ENCODE measurements at places on chromosomes 16 and 17.

DNA sequence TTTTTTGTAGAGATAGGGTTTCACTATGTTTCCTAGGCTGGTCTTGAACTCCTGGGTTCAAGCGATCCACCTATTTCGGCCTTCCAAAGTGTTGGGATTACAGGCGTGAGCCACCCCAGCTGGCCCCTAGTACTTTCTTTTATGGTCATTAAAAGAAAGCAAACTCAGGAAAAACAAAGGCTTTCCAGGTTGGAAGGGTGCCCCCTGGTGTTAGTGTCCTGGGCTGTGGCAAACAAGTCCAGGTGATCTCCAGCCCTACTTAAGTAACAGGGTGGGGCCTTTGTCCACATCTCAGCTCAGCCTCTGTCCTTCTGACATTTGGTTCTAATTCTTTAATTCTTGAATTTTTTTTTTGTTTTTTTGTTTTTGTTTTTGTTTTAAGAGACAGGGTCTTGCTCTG lies 6.9 kb downstream of the IGFBP4 start:
- DNase-seq = peak; percentile 69

DNA sequence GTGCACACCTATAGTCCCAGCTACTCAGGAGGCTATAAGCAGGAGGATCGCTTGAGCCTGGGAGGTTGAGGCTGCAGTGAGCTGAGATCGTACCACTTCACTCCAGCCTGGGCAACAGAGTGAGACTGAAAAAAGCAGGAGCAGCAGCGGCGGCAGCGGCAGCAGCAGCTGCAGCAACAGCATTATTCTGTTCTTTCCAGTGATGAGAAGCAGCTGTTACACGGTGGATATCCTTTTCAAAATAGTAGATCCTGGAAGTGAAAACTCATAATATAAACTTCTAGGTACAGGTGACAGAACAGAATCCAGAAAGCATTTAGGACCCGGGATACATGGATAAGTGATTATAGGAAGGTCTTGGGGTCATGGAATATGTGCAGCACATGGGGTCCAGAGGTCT lies 17.8 kb upstream of the HNF1B start:
- DNase-seq = no peak

- peak; percentile 90 for DNase-seq
These were observed 43.9 kb downstream of the CHD9 start for GRCh38 chr16:53098526-53099317.

GRCh38 chr17:79010304-79010646 lies 711 bp upstream of the CANT1 start:
- no peak for DNase-seq

GRCh38 chr17:4768298-4768697 lies 3.4 kb upstream of the TM4SF5 start:
- no peak for DNase-seq

- no peak for DNase-seq
These were observed 118.8 kb downstream of the WWOX start for GRCh38 chr16:78218279-78218678.

DNA sequence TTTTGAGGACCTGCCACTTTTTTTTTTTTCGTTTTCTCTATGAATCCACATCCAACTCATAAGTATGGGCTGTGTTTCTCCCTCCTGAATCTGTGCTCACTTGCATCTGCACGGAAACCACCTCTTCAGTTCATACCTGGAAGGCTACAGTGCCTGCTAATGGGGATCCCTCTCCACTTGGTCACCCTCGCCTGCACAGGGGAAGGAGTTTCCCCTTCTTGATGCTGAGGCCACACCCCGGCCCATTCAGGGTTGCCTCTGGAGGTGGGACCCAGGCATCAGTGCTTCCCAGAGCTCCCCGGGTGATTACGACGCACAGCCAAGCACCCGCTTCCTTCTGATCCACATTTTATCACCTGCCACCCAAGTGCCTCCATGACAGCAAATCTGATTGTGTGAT lies 85.9 kb upstream of the TBC1D3K start:
- DNase-seq = no peak

- no peak for DNase-seq
These were observed 41.2 kb downstream of the GTF3C1 start for GRCh38 chr16:27508476-27508875.

GRCh38 chr16:78489072-78489471 lies 389.6 kb downstream of the WWOX start:
- no peak for DNase-seq

DNA sequence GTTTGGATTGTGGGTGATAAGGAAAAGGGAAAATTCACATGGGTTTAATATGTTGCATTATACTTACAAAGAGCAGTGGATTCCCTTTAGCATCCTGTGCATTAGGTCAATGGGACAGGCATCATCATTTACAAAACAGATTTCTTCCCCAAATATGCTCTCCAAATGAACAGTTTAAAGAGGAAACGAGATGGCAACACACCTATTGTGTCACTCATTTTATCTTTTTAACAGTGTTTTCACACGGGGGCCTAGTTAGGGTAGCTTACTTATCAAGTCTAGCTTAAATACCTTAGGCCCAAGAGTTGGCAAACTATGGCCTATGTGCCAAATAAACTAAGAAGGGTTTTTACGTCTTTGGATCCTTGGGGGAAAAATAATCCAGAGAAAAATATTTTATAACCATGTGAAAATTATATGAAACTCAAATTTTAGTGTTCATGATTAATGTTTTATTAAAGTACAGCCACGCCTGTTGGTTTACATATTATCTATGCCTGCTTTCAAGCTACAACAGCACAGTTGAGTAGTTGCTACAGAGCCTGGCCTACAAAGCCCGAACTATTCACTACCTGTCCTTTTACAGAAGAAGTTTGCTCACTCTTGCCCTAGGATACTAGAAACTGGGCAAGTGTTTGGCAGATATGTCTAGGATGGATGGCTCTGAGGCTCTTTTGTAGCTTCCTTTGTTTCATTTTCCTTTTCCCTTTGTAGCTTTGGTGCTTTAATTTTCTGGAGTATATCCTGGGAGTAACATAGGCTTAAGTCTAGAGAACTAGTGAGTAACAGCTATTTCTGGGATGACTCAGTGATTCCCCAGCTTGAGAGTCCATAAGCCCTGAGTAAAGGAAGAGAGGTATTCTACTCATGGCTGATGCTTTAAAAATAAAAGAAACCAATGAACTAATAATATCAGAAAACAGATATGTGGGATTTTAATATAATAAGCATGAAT lies 12.4 kb downstream of the NUP93 start:
- peak; percentile 32 for DNase-seq

DNA sequence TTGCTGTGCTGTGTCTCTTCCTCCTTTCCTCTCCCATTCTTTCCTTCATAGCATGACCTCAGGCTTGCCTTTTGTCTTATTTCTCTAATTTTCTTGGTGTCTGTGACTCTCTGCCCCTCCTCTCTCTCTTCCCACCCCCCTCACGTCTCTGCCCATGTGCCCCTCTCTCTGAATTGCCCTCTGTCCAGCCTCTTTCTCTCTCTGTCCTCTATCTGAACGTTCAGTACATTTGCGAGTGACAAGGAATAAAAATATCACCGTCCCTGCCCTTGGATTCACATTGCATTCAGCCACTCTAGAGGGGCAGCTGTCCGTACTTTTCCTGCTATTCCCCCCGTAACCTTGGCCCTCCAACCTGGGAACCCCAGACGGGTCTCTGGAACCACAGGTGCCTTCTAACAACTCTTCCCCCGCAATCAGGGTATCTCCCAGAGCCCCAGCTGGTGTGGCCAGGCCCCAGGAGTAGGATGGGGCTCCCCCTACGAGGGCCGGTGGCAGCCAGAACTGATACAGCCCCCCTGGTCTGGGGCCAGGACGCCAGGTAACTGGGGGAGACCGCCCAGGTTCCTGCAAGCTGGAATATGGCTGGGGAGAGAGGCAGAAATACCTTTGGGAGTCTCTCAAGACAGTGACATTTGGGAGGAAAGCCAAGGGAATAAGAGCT lies 1.8 kb downstream of the KIF1C start:
- DNase-seq = no peak

DNA sequence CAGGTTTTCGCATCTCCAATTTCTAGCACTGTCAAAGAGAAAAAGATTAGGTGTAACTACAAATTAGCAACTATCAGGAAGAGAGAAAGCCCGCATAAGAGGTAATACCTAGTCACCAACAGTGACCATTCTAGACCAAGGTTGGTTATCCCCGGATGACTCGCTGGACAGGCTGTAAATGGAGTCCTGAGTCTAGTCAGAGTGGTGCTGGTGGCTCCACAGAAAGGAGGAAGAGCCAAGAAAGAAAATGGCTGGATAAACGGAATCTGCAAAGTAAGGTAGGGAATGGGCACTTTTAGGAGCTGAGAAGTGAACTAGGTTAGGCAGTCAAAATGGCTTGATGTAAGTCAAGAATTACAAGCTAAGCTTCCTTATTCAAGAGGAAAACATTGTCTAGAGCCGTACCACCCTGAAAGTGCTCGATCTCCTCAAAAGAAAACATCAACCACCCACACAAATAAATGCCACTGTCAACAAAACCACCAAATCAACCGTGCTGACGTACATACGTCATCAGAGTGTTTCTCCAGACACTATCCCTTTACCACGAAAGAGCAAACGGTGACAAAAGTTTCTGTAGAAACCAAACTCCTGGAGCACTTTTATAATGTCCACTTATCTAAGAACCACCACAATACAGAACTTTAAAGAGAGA lies 2.2 kb downstream of the GSPT1 start:
- no peak for DNase-seq

GRCh38 chr17:71184716-71185115 lies 936.1 kb upstream of the SOX9 start:
- DNase-seq = no peak

DNA sequence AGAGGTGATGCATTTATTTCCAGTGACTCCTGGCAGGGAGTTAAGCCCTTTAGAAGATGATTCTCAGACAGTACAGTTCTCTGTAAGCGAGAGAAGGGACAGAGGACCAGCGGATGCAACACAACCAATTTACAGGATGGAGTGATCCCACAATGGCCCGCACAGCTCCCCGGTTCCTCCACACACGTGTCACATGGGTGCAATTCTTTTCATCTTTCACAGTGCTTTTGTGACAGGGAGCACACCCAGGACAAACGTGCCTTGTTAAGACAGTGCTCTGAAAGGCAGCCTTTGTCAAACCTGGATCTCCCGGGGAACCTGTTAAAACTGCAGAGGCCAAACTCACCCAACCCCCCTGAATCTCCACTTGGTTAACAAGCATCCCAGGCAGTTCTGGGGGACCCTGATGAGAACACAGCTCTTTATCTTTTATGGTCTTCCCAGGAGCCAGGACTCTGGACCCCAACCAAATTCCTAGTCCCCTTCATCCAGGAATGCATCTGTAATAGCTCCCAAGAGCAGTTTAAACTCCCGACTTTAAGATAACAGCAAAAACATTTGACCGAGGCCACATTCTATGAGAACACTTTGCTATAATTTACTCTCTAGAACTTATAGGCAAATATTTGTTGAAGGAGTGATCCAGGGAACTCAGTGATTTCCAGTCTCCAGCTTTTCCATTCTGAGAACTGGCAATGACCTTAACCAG lies 134.9 kb upstream of the CDH5 start:
- DNase-seq = no peak

GRCh38 chr17:57203040-57203439 lies 53.3 kb upstream of the MSI2 start:
- no peak for DNase-seq

- peak; percentile 10 for DNase-seq
These were observed at the start of gene KCNG4 for GRCh38 chr16:84239909-84240308. Gene KCNG4 (minus strand): TSS chr16:84240012. CDS start chr16:84237485, 2,527 bp downstream.

DNA sequence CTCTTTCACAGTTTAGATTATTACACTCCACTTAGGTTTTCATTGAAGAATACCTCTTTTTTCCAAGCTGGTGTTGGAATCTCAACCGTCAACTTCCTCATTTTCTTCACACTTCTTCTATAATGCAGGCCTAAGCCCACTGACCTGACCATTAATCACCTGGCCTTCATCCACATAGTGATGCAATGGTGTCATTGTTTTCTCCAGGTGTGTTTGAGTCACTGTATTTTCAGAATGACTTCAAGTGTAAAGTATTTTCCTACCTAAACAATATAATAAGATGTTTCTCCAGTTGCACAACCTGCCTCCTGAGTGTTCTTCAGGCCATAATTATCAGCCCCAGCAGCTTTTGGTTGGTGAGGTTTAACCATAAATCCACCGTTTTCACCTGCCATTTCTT lies 1675.1 kb downstream of the TP53TG3F start:
- no peak for DNase-seq

GRCh38 chr17:13885550-13885949 lies 183.8 kb upstream of the COX10 start:
- no peak for DNase-seq

DNA sequence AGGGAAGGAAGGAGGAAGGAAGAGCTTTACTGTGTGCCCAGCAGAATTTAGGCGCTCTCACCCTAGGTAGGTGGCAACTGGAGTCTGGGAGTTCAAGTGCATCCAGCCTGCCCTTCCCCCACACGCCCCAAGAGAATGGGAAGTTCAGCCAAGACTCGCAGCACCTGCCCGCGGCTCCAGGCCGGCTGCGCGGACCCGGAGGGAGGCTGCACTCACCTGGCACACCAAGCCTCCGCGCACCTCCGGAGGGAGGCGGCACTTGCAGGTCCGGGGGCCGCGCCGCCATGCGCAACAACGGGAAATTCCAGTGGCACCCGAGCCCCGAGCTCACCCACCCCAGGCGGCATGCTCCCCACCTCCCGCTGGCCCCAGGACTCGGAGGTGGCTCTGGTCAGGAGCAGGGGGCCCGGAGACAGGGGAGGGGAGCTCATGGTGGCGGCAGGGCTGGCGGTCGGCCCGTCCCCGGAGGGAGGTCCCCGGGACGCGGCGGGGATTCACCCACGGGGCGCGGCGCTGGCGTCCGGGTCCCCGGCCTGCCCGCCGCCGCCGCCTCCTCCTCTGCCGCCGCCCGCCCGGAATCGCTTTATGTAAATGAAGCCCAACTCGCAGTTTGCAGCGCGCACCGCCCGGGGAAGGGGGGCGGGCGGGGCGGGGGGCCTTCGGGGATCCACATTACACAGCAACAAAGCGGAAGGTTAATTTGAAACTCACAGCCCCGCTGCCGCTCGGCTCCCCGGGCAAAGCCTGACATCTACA lies at the start of gene ZFHX3:
Gene ZFHX3, minus strand, starts transcription at position 593 of the 756 bp plus-strand sequence. CDS start 87,983 bp downstream, outside the sequence.
- DNase-seq = peak; percentile 78

DNA sequence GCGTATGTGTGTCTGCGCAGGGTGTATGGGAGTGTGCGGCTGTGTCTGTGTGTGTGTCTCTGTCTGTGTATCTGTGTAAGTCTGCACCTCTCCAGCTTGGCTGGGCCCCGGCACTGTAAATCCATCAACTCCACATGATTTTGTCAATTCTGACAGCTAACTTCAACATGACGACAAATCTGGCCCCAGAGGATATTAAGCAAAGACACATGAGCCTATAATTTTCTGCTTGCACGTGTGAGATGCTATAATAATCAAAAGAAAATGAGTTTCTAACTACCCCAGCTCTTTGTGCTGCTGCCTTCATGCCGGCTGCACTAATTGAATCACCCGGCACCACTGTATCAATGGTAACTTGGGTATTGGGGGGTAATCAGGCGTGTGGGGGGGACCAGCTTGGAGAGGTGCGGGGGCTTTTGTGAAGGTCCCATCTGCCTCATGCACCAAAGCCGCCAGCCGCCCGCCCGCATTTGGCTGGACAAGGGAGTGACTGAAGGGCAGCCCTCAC lies 57.6 kb upstream of the LHX1 start:
- DNase-seq = no peak

Data from hematopoietic multipotent progenitor cell treated with erythropoietin and hydrocortisone succinate and interleukin-3 and kit ligand, for 4 days (in vitro differentiated cells).